Right cardiac atrium (tissue), 5 donors: ENCODE measurements at places on chromosomes 12 and 14. TPM values are rescaled to one million over a fixed set of nuclear protein-coding genes. Genes with fewer than 3 reads are reported as not detected.

The SYT10 gene
- polyA plus RNA-seq = 0.02 TPM

The RAPGEF3 gene
- 44.9 TPM for polyA plus RNA-seq

GRCh38 chr14:80629606-80630005, 311.9 kb downstream of the CEP128 start:
- DNase-seq = no peak

DNA sequence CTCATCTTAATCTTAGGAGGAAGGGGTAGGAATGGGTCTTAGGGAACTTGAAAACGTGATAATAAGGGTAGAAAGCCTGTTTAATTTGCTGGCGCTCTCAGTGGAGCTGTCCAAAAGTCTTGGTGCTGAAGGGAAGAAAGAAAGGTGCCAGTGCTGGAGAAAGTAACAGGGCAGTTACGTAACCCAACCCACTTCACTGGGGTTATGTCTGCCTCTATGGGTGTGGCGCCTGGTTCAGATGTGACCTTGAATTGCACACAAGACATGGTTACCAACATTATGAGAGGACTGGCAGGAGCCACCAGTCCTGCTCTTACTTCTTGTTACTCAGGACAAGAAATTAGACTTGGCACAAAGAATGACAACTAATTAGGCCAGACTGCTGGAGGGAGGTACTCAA, 18.6 kb upstream of the GPATCH2L start:
- DNase-seq = no peak

DNA sequence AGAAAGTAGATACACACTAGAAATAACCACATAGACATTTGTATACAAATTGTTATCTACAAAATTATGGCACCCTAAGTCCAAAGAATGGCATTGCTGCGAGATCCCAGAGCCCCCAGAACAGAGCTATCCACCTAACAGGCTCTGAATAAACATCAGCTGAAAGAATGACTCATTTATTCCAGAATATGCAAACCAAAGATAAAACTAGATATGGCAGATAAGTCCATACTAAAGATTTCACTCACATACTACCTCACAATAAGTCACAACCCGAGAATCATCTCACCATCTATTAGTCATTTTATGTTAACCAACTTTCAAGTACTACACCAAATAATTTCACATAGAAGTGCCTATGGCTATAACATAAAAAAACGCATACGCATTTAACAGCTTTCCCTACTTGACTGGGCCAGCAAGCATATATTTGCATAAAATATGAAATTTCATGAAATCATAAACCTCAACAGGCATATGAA, 5.6 kb downstream of the CNIH1 start:
- no peak for DNase-seq

DNA sequence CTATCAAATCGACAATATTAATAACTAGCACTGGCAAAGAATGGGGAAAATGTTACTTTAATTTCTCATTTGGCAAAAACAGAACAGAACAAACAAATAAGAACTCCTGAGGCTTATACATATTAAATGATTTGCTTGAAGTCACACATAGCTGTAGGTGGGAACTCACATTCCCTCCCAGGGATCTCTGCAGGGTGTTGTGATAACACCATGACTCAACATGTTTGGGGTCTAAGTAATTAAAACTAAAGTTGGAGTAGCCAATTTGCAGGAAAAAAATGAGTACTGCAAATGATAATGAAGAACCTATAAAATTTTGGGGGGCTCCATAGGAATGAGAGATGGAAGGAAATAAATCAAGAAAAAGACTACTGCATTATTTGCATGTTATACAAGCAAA, 27.5 kb downstream of the UNC79 start:
- DNase-seq = no peak

GRCh38 chr14:68593806-68594536, 198.9 kb downstream of the ZFP36L1 start:
- DNase-seq = no peak
